ENCODE measurements at places on chromosomes 7 and 10.
A peak's percentile ranks its signal among the peaks of the same experiment; 100 is the strongest.

GRCh38 chr7:76063525-76063924 lies 15.6 kb downstream of the MDH2 start:
- DNase-seq: no peak

- DNase-seq: no peak
These were observed 125.6 kb downstream of the COBL start for GRCh38 chr7:51190969-51191368.

DNA sequence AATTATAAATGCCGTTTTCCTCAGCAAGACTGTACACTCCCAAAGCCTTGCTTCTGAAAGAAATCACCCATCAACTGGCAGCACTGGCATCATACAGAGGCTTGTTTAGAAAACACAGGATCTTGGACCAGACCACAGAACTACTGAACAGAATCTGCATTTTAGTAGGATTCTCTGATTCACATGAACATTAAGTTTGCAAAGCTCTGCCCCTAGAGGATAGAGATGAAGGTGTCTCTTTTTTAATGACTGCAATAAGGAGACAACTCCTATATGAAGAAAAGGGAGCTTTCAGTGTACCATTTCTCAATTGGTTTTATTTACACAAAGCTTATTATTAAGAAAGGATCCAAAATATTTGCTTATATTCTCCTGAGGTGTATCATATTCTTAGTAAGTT lies 172.7 kb downstream of the AGMO start:
- no peak for DNase-seq

- peak; percentile 14 for DNase-seq
These were observed 317.8 kb downstream of the SH2D4B start for GRCh38 chr10:80855348-80855971.

Measured in NCI-H1436 (cell line).